ENCODE measurements at places on chromosomes 1 and 21.

GRCh38 chr1:15262706-15263105 lies 15.7 kb downstream of the FHAD1 start:
- no peak for DNase-seq

- DNase-seq: no peak
These were observed 442.8 kb downstream of the MATN1 start for GRCh38 chr1:30280572-30280971.

GRCh38 chr1:228007801-228008341 lies 1.1 kb downstream of the WNT3A start:
- no peak for DNase-seq

- DNase-seq: no peak
These were observed 8.5 kb downstream of the AZIN2 start for GRCh38 chr1:33089457-33089856.

GRCh38 chr21:42550817-42551216 lies 37.2 kb downstream of the SLC37A1 start:
- DNase-seq: no peak

All from effector memory CD8-positive, alpha-beta T cell (primary cell).